Stimulated activated CD8-positive, alpha-beta memory T cell treated with anti-CD3 and anti-CD28 coated beads, Interleukin-2, amount 100 ng/mL, for 1 hour (primary cell): ENCODE measurements at places on chromosomes 5 and 9.

DNA sequence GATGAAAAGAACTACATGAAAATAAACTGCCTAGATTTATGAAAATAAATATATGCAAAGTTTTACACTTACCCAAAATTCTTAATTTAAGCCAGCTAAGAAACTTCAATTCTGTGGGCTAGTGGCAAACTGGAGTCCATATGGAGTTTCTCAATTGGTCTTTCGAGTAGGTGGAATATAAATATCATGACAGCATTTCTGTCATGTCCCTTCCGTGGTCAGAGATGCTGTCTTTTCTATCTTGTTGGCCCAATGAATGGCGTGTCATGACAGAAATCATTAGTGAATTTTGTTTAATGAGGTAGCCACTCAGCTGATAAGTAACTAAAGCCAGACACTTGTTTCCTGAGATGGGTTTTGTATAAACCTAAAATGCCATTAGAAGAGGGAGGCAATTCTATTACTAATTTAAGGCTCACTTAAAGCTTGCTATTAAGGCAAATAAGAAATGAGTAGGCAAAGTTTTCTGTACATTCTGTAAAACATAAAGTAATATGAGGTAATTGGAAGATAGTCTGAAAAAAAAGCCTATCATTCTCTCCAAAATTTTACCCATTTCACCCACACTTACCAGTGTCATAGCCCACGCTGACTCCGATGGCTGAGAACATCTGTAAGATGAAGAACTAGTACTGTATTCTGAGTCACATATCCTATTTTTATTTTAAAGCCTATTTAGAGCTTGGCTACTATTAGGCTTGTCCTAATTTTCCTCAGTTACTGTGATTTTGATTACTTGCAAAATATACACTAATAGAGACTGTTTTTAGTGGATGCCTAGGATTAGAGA, 419.3 kb upstream of the MEF2C start:
- DNase-seq, result no peak

- DNase-seq, result no peak
These were observed 305.2 kb upstream of the DAB2 start for GRCh38 chr5:39730006-39730405.

DNA sequence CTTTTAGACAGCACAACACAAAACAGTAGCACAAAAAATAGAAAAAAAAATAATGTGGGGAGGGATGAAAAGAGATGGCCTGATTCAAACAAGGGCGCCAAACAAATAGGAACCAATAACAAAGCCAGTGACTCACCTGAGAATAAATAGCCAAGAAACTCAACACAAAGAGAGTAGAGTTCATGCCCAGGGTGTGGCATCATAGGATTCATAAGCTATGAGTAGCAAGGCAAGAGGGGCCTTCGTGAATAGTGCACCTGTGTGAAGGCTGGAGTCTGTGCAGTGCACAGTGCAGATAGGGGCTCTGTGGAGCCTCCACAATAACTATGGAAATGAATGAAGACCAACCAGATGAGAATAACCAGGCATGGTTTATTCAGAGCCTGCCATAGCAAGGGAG, 541.7 kb downstream of the SPOCK1 start:
- DNase-seq, result no peak

- no peak for DNase-seq
These were observed 297.1 kb upstream of the CD180 start for GRCh38 chr5:67493676-67494075.

DNA sequence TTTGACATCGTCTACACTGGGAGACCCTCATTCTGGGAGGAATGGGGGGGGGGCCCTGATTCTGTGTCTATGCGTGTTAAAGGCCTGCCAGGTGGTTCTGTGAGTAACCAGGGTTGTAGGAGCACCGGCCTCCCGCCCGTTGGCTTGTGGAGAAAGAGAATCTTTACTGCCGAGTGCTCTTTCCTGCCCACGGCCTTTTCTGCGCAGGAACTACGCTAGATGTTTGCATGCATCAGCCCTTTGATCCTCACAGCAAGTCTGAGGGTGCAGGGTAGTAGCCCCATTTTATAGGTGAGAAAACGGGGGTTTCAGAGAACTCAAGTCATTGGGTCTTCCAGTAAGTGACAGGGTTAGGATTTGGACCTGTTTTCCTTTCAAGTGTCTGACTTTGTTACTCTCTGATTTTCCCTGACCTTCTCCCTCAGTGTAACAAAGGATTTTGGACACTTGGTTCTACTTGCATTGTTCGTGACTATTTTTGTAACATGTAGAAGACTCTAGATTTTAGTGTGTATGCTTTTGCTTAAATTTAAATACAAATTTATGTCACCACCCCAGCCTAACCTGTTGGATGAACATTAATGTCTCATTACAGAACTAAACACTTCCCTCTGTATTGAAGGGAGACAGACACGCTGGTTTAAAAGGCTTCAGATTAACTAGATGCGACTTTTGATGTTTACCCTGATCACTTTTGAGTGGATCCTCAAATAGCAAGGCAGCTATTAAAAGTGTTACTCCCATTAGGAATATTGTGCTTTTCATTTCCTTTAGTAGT, 22.0 kb downstream of the MAST4 start:
- DNase-seq, result no peak

- no peak for DNase-seq
These were observed 515.0 kb downstream of the EFNA5 start for GRCh38 chr5:107155707-107156106.

DNA sequence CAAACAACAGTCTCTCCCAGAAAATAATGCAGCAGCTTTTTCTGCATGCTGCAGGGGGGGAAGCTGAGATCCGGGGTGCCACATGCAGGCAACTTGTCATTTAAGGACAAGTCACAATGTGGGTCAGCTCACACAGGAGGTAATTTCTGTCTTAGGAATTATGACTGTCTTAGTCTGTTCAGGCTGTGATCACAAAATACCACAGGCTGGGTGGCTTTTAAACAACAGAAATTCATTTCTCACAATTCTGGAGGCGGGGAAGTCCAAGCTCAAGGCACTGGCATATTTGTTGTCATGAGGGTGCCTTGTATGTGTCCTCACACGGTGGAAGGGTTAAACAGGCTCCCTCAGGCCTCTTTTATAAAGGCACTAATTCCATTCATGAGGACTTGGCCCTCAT, 127.7 kb downstream of the DIRAS2 start:
- no peak for DNase-seq

- DNase-seq, result no peak
These were observed 46.6 kb upstream of the OLFM1 start for GRCh38 chr9:135040892-135041291.

DNA sequence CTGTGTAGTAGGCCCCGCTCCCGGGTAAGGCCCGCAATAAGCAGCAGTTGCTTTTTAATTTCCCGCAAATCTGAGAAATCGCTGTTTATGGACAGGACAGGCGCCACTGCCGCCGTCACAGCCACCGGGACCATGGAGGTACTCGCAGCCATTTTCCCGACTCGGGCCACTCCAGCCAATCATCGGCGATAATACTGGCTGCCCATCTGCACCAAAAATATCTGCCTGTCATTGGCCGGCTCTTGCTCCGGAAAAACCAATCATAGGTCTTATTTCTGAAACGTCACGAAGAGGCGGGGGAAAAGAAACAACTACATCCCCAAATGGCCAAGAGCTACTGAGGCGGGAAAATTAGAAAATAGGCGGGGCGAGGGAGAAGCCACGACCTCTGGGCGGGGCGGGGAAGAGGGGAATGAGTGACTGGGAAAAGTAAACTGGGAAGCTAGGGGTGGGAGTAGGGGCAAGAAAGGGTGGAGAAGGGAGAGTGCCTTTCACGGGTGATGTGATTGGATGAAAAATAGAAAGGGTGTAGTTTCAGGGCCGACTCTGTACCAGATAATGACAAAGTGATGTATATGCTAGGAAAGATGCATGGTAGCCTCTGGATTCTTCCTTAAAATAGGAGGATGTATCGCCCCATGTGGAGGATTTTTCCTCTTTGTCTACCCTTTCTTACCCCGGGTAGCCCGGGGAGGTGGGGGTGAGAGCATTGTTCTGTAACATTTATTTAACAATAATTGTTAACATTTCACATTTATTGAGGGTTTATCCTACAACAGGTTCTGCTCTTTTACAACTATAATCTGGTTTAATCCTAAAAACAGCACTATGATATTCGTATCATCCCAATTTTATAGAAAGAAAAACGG, at the start of gene CDC23:
Gene CDC23, minus strand, starts transcription at position 163 of the 869 bp plus-strand sequence. Its CDS starts 11 bp downstream, at position 152.
- peak; percentile 67 for DNase-seq

DNA sequence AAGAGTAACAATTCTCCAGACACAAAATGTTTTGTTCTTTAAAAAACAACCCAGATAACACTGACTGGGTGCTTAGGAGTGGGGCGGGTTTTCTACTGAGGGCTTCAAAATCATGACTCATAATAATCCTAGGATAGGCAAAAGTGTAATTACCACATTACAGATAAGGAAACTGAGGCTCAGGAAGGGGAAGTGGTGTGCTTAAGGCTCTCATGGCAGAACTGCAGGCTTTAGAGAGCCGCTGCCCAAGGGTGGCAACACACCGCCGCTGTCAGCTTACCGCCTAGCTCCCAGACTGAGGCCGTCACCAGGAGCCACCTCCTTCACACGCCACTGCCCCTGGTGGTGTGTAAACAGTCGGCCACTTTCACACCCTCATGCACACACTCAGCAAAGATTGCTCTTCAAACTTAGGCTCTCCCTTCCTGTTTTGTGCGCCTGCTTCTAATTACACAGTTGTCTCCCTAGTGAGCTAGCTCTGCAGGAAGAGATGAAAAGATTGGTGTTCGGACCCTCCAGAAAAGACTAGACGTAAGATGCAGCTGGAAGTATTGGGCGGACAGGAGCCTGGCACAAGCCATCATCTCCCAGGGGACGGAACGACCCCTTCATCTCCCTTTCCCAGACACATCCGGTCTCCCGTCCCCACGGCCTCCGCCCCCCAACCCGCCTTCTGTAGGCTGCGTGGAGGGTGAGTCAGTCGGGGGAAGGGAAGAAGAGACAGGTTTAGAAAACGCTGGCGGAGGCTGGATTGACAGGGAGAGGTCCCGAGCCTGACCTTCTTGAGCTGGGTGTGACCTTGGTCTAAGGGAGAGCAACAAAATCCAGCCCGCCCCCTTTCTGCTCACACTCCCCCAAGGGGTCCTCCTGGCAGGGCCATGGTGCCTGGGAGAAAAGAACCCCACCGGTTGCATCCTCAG, 162.7 kb downstream of the SYK start:
- no peak for DNase-seq

DNA sequence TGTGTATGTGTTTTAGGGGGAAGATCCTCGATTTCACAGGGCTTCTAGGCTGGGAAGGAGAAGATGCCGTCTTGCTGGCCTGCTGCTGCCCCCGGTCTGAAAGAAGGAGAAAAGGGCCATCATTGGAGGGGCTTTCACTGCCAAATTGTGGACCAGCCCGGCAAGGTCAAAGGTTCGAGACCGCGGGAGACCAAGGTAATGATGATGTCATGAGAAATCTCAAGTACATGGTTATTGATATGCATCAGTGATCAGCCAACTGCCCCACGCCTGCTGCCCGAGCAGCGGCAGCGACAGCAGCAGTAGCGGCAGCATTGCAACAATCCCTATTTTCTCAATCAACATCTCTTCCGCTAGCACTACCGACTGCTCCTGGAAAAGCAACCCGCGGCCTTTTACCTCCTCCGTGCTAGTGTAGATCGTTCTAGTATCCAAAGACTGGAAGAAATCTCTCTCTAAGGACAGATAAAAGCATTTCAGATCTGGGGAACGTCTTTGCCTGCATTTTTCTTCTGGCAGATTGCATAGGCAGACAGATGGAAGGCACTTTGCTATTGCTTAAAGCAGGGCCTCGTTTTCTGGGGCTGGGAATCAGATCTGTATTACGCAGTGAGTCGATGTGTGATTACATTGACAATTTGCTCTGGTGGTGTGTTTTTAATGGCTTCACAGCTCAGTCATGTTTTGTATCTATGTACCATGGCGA, 215.3 kb downstream of the MEF2C start:
- DNase-seq, result no peak

DNA sequence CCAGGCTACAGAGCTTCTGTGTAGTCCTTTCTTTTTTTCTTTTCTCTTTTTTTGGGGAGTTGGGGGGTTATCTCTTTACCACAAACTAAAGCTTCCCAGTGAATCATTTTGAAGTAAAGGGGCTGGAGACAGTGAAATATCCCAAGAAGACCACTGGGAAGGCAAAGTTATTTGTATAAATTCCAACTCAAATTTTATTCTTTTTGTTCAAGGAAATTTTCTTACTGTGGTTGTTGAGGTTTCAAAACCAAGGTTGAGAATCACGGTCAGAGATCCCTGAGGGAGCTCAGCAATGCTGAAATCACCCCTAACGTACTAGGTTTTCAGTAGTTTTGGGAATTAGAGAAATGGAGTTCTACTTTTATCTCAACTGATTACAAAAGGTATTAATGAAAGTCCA, 175.7 kb downstream of the ARHGEF28 start:
- DNase-seq, result no peak

DNA sequence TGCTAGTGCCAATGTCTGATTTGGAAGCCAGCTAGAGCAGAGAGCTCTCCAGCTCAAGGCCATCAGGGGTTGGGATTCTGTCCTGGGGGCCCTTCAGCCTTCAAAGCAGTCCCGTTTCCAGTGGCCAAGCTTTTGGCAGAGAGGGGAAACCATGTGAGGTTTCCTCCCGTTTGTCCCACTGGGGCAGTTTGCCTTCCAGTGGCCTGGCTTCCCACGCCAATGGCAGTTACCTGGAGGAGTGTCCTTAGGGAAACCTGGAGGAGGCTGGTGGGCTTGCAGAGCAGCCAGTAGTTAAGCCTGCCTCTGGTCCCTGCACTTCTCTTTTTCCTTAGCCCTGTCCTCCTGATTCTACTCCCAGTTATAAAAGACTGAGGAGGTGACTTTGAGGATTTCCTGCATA, 37.7 kb downstream of the FGD3 start:
- DNase-seq, result no peak

- DNase-seq, result no peak
These were observed 370 bp upstream of the CDH6 start for GRCh38 chr5:31193116-31193515.

DNA sequence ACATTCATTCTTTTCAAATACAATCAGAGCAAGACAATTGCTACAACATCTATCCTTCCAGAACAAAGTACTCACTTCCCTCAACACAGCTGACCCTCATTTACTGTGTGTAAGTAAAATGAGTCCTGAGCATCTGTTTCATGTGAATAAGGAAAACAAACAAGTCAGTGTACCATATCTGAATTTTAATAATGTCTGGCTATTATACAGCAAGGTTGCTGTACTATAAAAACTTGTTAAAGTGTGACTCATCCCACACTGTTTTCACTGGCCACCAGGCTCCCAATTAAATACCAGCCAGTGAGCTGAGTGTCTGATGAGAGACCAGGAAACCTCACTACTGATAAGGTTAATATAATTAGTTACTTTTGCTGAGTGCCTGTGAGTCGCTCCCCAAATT, 339.8 kb downstream of the AGTPBP1 start:
- DNase-seq, result no peak

DNA sequence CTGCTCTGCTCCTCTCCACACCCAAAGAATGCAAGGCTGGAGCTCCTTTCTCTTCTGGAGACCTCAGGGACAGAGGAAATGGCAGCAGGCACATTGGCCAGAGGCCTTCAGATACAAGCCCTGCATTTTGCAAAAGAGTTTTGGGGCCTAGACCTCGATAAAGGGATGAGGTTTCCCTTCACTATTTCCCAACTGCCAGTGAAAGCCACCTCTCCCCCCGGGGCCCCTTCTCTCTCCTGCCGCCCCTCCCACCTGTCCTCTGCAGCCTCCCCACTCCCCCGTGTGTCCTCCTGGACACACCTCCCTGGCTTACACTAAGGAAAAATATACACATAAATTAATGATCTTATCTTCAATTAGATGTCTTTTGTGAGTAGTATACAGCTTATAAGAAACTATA, 21.3 kb upstream of the LMNB1 start:
- no peak for DNase-seq

- no peak for DNase-seq
These were observed 34.0 kb downstream of the CDK5RAP2 start for GRCh38 chr9:120545701-120546550.
